NCI-H526 treated with DMSO at 0.1 percent for 48 hours (cell line): ENCODE measurements at places on chromosomes 7 and 10.

- no peak for DNase-seq
Observed at GRCh38 chr7:54109501-54109900, 432.7 kb upstream of the VSTM2A start.

DNA sequence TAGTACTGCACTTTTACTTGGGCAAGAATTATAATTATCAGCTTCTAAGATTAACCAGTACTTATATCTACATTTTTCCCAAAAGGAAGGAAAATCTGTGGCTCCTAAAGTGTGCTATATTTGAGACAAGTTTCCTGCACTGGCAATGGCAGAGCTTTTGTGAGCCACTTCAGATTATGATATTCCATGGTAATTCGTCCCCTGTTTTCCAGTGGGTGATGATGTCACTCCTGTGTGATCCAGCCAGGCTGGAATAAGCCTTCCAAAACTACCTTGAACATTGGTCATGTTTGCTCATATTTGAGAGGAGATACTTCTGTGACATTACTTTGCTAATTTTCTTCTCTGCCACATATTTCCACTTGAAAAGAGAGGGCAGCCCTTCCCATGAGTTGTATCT, 302.1 kb downstream of the MDFIC start:
- DNase-seq: no peak

GRCh38 chr7:77247206-77247850, 47.7 kb upstream of the FGL2 start:
- DNase-seq: peak; percentile 69

GRCh38 chr10:110425684-110426293, 71.9 kb upstream of the DUSP5 start:
- DNase-seq: no peak

- DNase-seq: no peak
Observed at GRCh38 chr10:119005362-119006043, 24.0 kb upstream of the NANOS1 start.
